ENCODE measurements at places on chromosomes 5 and 9.

DNA sequence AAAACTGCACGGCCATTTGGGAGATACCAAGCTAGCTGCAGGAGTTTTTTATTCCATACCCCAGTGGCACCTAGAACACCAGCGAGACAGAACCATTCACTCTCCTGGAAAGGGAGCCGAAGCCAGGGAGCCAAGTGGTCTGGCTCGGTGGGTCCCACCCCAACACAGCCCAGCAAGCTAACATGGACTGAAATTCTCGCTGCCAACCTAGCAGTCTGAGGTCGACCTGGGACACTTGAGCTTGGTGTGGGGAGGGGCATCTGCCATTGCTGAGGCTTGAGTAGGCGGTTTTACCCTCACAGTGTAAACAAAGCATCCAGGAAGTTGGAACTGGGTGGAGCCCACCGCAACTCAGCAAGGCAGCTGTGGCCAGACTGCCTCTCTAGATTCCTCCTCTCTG is 108.9 kb upstream of the CHD1 start:
- DNase-seq, result peak; percentile 22

DNA sequence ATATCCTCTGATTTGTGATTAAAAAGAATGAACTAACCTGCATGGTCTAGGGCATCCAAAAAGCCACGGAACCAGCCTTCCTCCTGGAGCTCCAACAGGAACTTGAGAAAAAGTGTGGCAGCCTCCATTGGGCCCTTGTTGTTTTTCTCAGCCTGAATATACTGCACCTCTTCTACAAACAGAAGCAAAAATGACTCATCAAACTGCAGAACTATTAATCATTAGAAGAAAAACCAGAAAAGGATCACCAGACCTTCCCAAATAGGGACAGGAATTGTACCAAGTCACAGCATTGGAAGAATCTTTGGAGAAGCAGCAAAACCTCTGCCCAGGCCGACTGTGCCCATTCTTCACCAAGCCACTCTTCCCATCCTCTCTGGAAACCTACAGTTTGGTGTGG is 25.2 kb downstream of the RIGI start:
- DNase-seq, result no peak

- no peak for DNase-seq
These were observed 25.4 kb downstream of the IRF1 start for GRCh38 chr5:132465059-132465707.

DNA sequence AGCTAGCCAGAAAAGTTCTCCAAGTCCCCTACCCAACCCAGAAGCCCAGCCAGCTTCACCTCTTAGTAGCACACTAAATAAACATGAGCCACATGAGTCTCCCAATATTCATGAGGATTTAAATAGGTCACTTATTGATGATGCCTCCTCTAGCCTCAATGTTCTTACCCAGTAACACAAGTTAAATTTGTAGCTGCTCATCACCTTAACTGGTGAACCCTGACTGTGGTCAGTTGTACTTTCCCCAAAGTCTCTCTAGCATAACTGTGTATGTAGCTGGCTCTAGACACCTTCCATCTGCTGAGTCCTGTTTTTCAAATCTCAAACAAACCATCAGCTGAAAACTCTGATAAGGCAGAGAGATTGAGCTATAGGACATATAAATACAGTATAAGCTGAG is 100.3 kb upstream of the ELAVL2 start:
- no peak for DNase-seq

DNA sequence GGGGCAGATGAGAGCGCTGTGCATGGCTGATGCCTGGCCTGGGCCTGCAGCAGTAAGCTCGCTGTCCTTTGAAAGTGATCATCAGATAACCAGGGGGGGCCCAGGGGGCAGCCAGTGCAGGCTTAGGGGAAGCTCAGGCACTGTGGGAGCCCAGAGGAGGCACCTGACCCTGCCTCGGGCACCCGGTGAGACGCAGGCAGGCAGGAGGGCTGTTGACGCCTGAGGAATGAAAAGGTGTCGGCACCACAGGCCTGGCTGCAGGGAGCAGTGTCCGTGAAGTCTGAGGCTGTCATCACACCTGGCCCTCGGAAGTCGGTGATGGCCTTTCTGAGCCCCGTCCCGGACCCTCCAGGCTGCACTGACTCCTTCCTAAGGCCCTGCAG is 84.6 kb downstream of the RXRA start:
- no peak for DNase-seq

DNA sequence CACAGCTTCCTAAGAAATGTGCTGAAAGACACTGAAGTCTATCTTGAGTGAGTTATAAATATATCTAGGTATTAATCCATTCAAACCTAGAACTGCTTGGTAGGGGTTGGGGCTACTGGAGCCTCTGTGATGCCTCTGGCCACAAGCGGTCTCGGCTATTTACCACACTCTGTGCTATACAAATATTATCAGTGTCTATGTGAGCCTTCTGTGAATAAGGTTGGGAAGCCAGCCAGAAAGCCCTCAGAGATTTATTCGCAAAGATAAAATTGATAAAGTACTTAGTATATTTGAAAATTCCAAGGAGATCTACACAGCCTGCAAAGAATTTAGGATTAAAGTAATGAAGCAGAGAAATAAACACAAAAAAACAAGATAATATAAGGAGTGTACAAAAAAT is 41.4 kb downstream of the LIFR start:
- DNase-seq, result no peak

- no peak for DNase-seq
These were observed 14.4 kb upstream of the CCDC69 start for GRCh38 chr5:151238303-151238741.

GRCh38 chr5:87138091-87138805 is 129.4 kb upstream of the RASA1 start:
- no peak for DNase-seq

DNA sequence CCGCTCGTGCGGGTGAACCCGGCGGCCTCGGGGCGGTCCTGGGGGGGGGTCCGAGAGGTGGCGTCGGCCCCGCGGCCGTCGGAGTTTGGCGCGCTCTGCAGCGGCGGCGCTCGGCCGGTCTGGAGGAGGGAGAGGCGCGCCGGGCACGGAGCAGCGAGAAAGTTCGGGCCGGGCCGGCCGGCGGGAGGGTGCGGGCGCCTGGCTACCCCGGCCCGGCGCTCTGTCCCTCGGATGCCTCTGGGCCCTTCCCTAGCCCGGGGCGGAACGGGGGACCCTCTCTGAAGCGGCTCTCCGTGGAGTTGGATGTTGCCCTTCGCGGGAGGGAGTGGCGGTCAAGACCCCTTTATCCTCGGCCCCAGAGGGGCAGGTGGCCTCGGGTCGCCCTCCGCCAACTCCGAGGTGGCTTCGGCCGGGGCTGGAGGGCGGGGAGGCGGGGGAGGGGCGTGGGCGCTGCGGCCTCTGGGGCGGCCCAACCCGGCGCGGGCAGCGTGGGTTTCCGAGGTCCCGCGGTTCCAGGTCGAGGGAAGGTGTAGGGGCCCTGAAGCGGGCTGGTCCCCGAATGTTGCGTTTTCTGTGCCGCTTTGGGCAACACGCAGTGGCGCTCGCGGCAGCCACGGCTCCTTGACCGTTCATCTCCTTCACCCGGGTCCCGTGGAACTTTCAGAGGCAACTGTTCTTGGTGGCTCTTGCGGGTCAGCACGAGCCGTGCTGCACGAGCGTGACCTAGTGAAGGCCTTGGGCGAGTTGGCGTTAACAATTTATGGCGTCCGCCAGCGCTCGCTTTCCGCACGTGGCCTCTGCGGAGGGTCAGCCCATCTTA is 290.5 kb downstream of the DOCK8 start:
- DNase-seq, result peak; percentile 2

DNA sequence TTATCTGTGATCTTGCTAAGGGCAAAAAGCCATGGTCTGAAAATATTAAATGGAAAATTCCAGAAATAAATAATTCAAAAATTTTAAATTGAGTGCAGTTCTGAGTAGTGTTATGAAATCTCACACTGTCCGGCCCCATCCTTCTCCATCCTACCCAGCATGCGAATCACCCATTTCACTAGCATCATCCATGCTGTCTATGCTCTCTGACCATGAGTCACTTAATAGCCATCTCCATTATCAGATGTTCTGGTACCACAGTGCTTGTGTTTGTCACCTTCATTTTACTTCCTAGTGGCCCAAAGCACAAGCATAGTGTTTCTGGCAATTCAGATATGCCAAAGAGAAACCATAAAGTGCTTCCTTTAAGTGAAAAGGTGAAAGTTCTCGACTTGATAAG is 63.3 kb upstream of the SMC5 start:
- no peak for DNase-seq

DNA sequence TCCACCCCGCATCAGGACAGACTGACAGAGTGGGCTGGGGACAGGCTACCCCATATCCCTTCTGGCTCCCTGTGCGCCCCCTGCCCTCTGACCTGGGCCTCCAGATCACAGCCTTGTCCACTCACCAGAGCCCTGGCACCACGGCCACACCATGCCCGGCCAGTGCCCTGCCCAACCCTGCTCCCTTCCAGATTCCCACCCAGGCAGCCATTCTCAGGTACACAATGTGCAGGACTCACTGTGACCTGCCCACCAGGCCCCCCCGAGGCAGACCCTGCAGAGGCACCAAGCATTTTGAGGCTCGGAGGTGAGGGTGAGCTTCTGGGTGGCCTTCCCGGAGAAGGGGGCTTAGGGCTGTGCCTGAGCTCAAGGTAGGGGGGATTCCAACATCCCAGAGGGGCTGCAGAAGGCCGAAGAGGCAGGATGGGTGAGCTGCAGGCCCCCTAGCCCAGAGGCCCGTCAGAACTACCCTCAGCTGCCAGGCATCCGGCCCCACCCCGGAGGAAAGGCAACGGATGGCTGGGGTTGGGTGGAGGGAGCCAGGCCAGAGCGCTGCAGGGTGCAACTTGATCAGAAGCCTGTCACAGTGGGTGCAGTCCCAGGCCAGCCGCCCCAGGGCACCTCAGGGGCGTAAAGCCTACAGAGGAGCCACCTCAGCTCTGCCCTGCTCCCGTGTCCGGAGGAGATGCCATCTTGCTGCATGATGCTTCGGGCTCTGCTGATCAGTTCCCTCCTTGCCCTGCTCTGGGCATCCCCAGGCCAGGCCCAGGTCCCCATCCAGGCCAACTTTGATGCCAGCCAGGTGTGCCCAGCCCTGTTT is at the start of gene LCNL1:
TSS of gene LCNL1 (plus strand) at position 762 of the 820 bp plus-strand sequence. CDS start 594 bp downstream, outside the sequence.
- DNase-seq, result no peak

DNA sequence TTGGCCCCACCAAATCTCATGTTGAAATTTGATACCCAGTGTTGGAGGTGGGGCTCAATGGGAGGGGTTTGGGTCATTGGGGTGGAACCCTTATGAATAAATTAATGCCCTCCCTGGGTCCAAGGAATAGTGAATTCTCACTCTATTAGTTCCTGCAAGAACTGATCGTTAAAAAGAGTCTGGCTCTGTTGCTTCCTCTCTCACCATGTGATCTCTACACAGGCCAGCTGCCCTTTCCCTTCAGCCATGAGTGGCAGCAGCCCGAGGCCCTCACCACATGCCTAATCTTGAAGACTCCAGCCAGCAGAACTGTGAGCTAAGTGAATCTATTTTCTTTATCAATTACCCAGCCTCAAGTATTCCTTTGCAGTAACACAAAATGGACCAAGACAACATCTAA is 106.0 kb downstream of the CAAP1 start:
- no peak for DNase-seq

DNA sequence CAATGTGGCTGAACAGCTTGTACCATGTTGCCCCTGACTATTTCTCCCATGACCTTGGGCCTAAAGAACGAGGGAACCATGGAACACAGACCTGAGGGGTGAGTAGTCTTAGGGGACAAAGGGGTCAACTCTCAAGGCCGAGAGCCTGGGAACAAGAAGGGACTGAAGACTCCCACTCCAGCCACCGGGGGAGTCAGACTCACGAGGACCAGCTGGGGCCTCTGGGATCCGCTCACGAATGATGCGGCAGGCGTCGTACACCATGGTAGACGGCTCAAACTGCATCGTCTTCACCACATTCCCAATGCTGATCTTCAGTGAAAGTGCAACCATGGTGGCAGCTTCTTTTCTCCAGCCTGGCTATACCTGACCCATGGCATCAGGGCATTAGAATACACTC is 6.6 kb downstream of the TLN1 start:
- no peak for DNase-seq

DNA sequence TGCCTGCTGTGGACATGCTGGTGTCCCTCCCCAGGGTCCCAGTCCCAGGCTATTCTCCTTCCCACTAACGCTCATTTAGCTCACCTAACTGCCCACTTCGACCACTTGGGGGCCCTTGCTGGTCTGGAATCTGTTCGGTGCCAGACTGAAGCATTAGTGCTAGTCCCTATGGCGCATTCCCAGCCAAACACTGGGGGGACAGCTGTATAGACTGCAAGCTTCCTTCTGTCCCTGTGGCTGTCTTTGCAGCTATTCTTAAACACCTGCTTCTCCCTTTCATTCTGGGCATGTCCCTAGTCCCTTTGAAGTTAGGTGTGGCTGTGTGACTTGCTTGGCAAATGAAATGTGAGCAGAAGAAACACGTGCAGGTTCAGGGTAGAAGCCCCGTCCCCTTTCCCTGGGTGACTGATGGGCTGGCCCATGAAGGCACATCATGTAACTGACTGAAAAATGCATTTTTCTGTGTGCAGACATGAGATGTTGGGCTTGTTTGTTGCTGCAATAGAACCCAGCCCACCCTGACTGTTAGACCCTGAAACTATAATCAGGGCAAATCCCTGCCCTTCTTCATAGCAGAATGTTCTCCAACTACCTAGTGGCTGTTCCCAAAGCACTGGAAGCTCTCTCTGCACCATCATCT is 134.4 kb downstream of the BARX1 start:
- no peak for DNase-seq

- no peak for DNase-seq
These were observed 104.7 kb upstream of the GPR151 start for GRCh38 chr5:146620669-146621051.

DNA sequence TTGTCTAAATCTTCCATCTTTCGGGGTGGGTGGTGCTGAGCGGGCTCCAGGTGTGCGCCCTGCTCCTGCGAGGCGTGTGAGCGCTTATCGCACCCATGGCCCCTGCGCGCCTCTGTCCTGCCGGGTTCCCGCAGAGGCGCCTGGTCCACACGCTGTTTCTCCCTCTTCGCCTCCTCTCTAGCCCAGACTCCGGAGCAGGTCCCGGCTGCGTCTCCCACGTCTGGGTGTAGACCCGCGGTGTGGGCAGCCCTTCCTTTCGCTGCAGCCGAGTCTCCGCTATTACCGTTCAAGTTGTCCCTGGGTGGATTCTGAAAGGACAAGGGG is 40.5 kb upstream of the PLEKHG4B start:
- DNase-seq, result no peak

GRCh38 chr5:125023673-125024072 is 277.2 kb upstream of the ZNF608 start:
- no peak for DNase-seq

DNA sequence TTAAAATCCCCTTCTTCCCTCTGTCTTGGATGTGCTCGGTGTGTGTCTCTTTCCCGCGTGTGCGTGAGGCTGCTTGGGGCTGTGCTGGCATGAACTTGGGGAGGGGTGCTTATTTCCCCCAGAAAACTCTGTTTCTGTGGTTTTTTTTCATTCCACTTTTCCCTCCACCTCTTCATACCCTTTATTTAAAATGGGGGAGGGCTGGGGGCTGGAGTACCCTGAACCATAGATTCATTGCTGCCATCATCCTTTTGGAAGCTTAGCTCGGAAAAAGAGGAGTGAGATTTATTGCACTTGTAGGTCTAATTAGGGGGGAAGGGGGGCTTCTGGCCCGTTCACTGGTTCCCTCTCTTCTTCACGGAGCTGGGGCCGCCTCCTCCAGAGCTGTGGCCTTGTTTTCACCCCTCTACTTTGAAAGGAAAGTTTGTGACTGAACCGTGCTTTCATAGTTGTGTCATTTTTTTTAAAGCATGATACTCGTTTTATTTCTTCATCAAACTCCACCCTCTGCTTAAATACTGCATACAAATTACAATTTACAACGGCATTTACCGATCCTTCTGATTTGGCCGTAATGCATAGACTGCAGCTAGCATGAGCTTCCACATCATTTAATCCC is 2.9 kb downstream of the NR2F1 start:
- no peak for DNase-seq
